ENCODE measurements at places on chromosomes 12 and 14. TPM values are rescaled to one million over a fixed set of nuclear protein-coding genes. Genes with fewer than 3 reads are reported as not detected.

Gene TAS2R13
- 0.17 TPM for total RNA-seq

Gene KITLG
- 22.4 TPM for total RNA-seq

Gene NUP107
- 57.0 TPM for total RNA-seq

Gene ZFYVE1
- total RNA-seq: 10.6 TPM

Gene OTOGL
- total RNA-seq: 0.17 TPM

Gene SDS
- not detected for total RNA-seq

Gene BHLHE41
- total RNA-seq: 0.45 TPM

Gene INHBE
- 10.9 TPM for total RNA-seq

Gene DIP2B
- total RNA-seq: 8.6 TPM

Gene TMEM120B
- 8.8 TPM for total RNA-seq

Gene SIX6
- total RNA-seq: not detected

Gene HELB
- total RNA-seq: 1.2 TPM

Gene WNT5B
- 74.3 TPM for total RNA-seq

Gene CINP
- 65.2 TPM for total RNA-seq

Gene FLRT2
- 2.2 TPM for total RNA-seq
